Activated naive CD4-positive, alpha-beta T cell (primary cell): ENCODE measurements at places on chromosomes 1 and 21.
A peak's percentile ranks its signal among the peaks of the same experiment; 100 is the strongest.

DNA sequence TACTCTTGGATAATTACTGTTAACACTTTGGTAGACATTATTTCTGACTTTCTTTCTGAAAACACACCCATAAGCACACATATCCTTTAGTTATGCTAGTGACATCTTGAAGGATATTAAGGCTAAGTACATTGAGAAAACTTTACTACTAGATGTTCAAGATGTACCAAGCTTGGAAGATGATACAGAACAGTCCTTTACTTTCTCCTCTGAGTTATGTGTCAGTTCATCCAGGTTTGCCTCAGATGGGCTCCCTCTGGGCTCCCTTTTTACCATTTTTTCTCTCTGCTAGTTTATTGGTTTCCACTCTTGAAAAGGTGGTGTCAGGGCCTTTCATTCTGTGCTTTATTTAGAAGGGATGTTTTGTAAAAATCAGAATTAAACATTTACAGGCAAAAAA lies 172.3 kb downstream of the S1PR1 start:
- no peak for DNase-seq

DNA sequence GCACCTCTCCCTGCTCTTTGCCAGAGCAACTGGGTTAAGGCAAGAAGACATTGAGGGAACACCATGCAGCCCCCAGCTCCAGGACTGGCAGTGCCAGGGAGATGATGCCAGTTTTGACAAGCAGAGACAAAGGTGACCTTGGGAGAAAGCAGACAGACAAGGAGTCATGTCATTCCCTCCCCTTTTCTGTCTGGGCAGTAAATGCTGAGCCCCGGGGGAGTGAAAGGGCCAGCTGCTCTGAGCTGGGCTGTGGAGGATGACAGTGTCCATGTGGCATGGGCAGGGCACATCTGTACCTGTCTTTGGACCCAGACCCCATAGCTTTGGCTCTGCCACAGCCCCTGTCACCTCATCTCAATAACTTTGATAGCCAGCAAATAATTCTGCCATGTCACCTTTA lies 24.2 kb downstream of the PLEKHA6 start:
- DNase-seq = no peak

DNA sequence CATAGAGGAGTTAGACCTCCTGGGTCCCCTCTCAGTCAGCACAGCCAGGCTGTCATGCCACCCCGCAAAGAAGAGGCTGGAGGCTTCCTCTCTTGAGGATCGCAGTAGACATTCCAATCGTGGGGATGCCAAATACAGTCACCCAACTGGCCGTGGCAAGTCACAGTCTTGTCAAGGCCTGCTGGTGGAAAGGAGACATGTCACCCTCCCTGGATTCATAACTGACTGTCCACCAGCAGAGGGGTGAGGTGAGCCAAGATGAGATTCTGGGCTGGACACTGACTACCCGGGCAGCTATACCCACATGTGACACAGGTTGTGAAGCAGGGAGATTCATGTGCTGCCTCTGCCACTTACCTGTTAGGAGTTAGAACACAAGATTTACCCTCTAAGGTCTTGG lies 123.5 kb upstream of the NGF start:
- DNase-seq = no peak

DNA sequence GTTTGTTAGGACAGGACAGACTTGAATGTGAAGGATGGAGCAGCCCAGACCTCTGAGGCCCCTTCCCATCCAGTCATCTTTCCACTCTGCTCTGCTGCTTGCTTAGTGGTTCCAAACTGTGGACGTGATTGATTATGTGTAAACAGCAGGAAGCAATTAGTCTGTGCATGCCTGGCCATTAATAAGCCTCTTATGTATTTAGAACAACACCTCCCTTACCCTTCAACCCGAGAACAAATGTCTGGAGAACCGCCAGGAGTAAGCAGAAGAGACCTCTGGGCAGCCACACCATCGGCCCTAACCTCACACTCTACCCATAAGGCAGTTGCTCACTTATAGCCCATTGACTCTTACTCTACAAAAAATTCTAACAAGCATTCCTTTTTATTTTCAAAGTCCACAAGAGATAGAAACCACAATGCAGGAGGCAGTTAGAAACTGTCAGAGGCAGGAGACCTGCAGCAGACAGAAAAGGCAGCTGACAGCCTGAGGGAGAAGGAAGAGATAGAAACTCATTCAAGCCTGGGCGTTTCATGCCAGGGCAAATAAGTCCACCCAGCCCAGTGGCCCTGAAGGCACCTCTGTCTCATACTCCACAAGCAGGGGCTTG lies 5.8 kb upstream of the EPHA8 start:
- DNase-seq = no peak

- no peak for DNase-seq
These were observed 53.4 kb upstream of the BMP8A start for GRCh38 chr1:39438042-39438441.

DNA sequence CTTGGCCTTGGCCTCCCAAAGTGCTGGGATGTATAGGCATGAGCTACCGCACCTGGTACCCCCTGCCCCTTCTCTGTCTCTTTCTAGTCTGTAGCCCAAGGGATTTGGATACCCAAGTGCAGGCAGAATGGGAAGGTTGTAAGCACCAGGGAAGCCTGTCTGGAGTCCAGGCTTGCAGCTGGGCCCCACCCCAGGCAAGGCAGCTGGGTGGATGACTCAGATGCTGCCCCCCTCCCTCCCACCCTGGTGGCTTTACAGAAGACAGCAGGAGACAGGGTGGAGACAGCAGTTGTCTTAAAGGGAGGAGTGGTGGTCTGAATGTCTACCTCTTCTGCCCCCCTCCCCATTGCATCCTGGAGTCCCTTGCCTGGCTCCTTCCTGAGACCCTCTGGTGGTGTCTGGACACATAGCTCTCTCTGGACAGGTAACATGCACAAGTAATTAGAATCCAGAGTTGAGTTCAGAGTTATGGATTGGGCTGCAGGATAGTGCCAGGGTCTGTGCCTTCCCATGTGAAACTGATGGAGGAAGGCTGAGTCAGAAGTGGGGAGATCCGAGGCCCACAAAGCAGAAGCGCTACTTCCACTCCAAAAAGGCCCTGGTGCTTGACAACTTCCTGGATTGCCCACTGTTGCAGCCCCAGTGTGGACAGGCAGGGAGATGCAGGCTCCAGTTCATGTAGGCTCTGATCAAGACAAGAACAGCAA lies 5.1 kb downstream of the LMNA start:
- no peak for DNase-seq

- DNase-seq = no peak
These were observed 54.0 kb upstream of the CNN3 start for GRCh38 chr1:94980582-94981574.

- no peak for DNase-seq
These were observed 61.3 kb upstream of the SDC3 start for GRCh38 chr1:30969903-30970302.

DNA sequence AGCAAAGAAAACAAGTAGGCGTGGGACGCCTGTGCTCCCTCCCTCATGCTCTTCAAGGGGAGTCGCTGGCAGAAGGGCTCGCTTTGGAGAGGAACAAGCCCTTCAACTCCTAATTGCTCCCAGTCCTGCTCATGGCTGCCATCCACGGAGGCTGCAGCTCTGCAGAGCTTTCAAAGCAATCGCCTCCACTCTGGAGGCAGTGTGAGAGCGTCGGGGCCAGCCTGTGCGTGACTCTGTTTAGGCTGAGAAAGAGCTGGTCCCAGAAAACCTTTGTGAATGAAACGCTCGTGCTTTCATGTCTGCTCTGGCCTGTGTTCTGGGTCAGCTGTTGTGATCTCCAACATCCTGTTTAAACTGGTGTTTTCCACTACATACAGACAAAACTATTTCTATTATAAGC lies 23.9 kb upstream of the RUNX1 start:
- no peak for DNase-seq

GRCh38 chr1:230176871-230177411 lies 109.9 kb downstream of the GALNT2 start:
- no peak for DNase-seq

DNA sequence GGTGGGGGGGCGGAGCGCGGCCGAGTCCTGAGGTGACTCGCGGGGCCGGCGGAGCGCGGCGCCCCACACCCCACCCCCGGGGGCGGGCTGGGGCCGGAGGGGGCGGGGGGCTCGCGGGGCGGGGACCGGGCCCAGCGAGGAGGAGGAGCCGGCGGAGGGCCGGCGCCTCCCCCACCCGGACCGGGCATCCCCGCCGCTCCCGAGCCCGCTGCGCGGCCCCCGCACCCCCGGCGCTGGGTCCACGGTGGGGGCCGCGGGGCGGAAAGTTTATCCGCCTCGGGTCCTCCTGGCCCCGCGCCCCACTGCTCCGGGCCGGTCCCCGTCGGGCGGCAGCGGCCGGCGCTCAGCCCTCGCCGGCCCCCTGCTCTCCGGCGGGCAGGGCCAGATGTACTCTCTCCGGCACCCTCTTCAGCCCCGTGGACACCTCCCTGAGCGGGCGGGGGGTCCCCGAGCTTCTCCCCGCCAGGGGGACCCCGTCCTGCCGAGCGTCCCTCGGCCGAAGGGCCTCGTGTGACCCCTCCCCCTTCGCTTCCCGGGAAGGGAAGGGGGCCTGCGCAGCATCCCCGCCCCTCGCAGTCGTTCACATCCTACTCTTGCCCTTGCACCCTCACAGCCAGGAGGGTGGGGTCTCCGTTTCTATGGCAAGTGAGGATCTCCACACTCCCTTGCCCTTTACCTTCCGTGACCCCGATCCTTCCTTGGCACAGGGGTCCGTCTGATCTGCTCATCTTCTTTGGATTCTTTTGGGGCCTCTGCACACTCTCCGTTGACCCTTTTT lies 663 bp downstream of the CAMTA1 start:
- no peak for DNase-seq

DNA sequence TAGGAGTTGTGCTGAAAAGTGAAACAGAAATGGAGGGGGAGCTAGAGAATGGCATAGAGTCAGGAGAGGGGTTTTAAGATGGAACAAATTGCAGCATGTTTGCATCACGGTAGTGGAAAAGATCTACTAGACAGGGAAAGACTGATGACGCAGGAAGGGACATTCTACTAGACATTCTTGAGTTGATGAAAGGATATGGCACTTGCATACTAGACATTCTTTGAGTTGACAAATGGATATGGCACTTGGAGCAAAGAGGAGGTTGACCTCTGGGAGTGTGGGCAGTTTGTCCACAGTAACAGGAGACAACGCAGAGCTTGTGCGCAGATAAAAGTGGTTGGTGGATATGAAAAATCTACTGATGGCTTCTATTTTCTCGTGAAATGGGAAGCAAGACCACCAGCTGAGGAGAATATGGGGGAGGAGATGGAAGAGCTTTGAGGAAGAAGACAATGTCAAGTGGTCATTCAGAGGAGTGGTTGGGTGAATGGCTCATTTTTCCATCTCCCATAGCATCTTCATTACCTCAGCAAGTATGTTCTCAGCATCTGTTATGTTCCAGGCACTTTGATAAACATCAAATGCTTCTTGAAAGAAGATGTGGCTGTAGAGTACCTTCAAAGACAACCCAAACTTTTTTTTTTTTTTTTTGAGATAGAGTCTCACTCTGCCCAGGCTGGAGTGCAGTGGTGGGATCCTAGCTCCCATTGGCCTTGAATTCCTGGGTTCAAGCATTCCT lies 2.4 kb upstream of the CTPS1 start:
- no peak for DNase-seq

DNA sequence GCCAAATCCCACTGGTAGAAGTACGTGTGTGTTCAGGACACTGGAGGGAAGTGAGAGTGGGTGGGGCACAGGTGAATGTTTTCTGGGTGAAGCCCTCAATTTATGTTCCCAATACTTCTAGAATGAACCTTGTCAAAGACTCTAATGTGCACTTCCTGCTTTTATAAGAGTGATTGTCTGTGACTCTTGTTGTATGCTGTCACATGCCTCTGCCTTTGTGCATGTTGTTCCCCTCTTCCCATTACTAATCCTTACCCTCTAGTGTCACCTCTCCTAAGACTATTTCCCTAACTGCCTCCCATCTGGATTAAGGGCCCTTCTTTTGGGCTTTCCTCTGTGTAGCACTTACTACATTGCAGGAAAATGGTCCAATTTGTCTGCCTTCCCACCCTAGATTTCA lies 2.5 kb upstream of the LINGO4 start:
- DNase-seq = no peak

- DNase-seq = no peak
These were observed 369.1 kb upstream of the ADGRL2 start for GRCh38 chr1:81431624-81432000.

DNA sequence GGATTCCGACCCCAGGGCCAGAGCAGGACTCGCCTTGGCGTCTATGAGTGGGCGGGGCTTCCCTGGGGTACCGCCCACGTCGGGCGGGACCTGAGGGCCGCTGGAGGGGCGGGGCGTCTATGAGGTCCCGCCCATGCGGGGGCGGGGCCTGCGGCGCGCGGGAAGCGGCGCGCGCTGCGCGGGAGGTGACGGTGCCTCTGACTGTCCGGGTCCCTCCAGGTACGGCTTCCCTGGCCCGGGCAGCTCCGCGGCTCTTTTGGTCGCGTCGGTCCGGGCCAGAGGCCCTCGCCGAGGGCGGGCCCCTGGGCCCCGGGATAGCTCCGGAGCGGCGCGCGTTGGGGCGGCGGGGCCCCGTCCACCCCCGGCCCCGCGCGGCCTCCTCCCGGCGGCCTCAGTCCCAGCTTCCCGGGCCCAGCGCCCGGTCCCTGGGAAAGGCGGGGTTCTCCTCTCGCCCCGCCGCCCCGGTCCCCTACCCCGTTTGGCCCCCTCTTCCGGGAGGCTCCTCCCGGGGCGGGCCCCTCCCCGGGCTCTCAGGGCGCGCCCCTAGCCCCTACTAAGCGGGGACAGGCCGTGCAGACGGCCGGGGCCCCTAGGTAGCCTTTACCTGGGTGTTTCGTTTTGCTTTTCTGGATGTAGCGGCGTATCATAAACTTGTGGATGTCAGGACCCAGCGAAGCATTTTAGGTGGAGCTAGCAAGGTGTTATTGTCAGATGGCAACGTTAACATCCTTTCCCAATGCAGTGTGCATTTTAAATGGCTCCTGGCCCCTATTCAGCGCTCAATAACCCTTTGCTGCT lies at the start of gene CHAF1B:
Gene CHAF1B, plus strand, starts transcription at position 160 of the 798 bp plus-strand sequence. CDS start 745 bp downstream, outside the sequence.
- DNase-seq = peak; percentile 77

GRCh38 chr1:111989531-111990025 lies at the start of gene KCND3:
TSS of gene KCND3 (minus strand) at chr1:111989668.
- DNase-seq = no peak

DNA sequence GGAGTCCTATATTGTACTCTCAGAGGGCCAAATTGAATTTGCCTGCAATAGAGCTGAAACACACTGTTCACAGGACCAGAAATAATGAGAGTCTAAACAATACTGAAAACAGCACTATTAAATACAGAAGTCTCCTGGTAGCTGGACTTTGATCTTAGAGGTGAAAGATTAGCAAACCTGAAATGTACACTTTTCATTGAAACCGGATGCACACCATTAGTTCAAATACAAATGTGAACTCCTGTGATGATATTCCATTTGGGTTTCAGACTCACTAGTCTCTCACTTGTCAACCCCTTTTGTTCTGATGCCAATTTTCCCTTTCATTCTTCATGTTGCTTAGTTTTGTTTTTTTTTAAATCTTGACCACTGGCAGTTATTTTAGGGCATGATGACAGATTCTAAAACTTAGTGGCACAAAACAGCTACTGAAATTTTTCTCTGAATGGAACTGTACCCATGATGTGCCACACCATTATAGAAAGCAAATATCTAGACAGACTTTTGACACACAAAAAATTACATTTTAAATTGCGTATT lies 5.9 kb upstream of the TNFSF4 start:
- DNase-seq = no peak

- no peak for DNase-seq
These were observed 160.9 kb upstream of the UBE2U start for GRCh38 chr1:64042331-64043100.

- DNase-seq = peak; percentile 77
These were observed 109.6 kb downstream of the KCNN3 start for GRCh38 chr1:154760469-154760933.

- no peak for DNase-seq
These were observed 138.8 kb upstream of the ARHGEF16 start for GRCh38 chr1:3315399-3316339.
